ENCODE measurements at places on chromosomes 11 and 22. TPM values are rescaled to one million over a fixed set of nuclear protein-coding genes. Genes with fewer than 3 reads are reported as not detected.

Gene UCP2
- total RNA-seq = 274 TPM

Gene TMEM45B
- not detected for total RNA-seq

Gene RIMBP3B
- total RNA-seq = 0.34 TPM

DNA sequence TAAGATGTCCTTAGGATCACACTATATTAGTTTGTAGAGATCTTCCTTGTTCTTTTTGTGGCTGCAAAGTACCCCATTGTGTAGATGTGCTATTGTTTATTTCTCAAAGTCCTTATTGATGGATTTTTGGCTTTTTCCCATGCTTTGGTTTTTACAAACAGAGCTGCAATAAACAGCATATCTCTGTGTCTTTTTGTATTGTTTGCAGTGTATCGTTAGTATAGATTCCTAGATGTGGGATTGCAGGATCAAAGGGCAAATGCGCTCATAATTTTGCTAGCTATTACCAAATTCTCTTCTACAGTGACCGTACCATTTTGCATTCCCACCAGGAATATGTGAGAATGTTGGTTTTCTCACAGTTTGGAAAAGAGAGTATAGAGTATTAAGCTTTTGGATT, 27.5 kb upstream of the FTH1 start:
- H3K27me3 ChIP-seq = no peaks in the 10 kb centered on the region
- no peaks in the 10 kb centered on the region for H3K36me3 ChIP-seq
- H3K4me1 ChIP-seq = peaks cover 7% of the 10 kb centered on the region
- no peak overlapping the region for H3K4me3 ChIP-seq

DNA sequence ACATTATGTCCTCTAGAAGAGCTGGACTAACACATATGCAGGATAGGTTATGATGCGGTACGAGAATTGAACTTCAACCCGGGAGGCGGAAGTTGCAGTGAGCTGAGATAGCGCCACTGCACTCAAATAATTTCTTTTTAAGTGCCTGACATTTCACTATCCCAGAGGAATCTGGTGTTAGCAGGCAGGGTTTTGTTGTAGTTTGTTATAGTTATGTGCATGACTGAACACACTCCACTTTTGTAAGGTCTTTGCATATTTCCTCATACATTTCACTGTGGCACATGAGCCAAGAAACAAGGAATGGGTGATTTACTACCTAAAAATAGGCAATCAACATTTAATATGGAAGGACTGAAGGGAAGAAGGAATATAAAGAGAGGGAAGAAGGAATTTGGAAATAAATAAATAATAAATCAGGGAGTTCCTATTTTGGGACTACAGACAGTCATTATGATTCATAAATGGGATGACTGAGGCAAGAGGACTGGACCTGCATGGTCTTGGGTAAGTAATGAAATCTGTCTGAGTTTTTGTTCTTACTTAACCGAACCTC, 8.7 kb upstream of the HIPK3 start:
- H3K27me3 ChIP-seq = no peaks in the 10 kb centered on the region
- H3K4me1 ChIP-seq = peaks cover 3% of the 10 kb centered on the region
- H3K27ac ChIP-seq = no peak overlapping the region
- H3K4me3 ChIP-seq = no peak overlapping the region
- H3K36me3 ChIP-seq = no peaks in the 10 kb centered on the region

DNA sequence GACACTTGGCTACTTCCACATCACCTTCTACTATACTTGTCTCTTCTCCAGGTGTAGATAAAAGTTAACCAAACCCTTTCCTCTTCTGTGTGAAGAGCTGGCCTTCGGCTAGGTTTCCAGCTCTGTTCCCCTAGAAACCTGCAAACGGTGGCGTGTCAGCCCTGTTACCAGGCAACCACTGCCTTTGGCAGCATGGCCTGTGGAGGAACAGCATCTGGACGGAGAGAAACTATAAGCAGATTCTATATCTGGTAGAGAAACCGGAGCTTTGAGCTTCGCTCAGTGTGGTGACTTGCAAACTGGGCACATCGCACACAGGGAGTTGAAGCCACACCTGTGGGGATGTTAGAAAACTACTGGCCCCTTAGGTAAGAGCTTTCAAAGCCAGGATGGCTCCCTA, 35.9 kb downstream of the ARAP1 start:
- H3K36me3 ChIP-seq = no peaks in the 10 kb centered on the region
- H3K27me3 ChIP-seq = no peaks in the 10 kb centered on the region
- peaks cover 30% of the 10 kb centered on the region for H3K4me1 ChIP-seq
- no peak for DNase-seq
- no peak overlapping the region for H3K27ac ChIP-seq

GRCh38 chr11:125569915-125570621, 791 bp downstream of the EI24 start:
- no peaks in the 10 kb centered on the region for H3K27me3 ChIP-seq
- peaks cover 13% of the 10 kb centered on the region for H3K4me1 ChIP-seq
- peak overlapping the region; percentile 75 for H3K4me3 ChIP-seq
- 0 out of 2 replicates have a peak overlapping the region, but pooled peaks have one; percentile 14 for H3K27ac ChIP-seq
- H3K36me3 ChIP-seq = peaks cover 7% of the 10 kb centered on the region

GRCh38 chr11:110286298-110287040, 9.9 kb downstream of the RDX start:
- no peak overlapping the region for H3K27ac ChIP-seq
- H3K4me3 ChIP-seq = no peak overlapping the region
- no peak for DNase-seq
- no peaks in the 10 kb centered on the region for H3K4me1 ChIP-seq

GRCh38 chr11:105840391-105840790, 181.6 kb downstream of the MSANTD4 start:
- H3K27me3 ChIP-seq = no peaks in the 10 kb centered on the region
- H3K27ac ChIP-seq = no peak overlapping the region
- H3K4me3 ChIP-seq = no peak overlapping the region
- DNase-seq = no peak
- no peaks in the 10 kb centered on the region for H3K4me1 ChIP-seq
